ENCODE measurements at places on chromosomes 16 and 17.

- no peak for DNase-seq
Measured at GRCh38 chr17:50953831-50954601, 87.9 kb upstream of the TOB1 start.

DNA sequence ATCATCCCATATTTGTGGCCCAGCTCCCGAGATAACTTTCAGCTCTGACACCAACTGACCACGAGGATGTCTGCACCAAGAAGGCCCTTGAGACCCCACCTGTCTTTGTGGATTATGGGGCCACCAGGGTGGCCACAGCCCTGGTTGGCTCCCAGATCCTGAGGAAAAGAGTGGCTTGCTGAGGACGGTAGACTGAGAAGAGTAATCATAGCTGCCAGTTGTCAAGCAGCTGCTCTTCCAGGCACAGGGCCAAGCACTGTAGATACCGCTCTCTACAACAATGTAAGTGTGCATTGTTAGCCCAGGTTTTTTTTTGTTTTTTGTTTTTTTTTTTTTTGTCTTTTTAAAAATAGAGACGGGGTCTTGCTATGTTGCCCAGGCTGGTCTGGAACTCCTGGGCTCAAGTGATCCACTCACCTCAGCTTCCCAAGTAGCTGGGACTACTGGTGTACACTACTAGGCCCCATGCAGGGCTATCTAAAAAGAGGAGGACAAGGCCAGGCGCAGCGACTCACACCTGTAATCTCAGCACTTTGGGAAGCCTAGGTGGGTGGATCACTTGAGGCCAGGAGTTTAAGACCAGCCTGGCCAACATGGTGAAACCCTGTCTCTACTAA lies 9.6 kb downstream of the ZNF205 start:
- no peak for DNase-seq

- DNase-seq: peak; percentile 53
Measured at GRCh38 chr17:56176091-56176490, 22.8 kb downstream of the ANKFN1 start.

- no peak for DNase-seq
Measured at GRCh38 chr17:17235212-17236174, 1.5 kb downstream of the FLCN start.

- no peak for DNase-seq
Measured at GRCh38 chr16:82834151-82834815, 207.5 kb downstream of the CDH13 start.

- no peak for DNase-seq
Measured at GRCh38 chr16:79250502-79251098, 349.9 kb downstream of the MAF start.

DNA sequence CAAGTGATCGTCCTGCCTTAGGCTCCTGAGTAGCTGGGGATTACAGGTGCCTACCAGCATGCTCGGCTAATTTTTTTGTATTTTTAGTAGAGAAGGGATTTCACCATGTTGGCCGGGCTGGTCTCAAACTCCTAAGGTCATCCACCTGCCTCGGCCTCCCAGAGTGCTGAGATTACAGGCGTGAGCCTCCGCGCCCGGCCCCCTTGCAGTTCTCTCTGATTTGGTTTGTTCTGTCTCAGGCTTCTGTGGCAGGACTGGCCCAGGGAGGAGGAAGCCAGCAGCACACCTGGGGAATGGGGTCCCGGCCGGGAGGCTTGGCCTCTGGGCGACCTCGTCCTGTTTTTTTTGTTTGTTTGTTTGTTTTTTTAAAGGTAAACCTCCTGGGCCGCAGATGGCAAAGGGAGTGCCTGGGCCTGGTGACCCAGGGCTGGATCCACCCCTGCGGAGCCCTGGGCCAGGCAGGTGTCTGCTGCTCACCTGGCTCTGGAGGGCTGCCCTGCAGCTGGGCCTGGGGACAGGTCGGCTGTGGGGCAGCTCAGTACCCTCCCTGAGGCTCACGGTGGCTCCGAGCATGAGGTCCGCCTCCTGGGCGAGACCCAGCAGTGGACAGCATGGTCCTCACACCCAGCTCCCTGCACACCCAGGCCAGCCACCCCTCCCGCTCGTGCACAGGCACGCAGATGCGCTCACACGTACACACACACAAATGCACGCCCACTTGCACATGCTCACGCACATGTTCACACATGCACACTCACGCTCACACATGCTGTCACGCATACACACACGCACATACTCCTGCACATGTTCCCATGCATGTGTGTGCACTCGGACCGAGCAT lies 3.3 kb upstream of the NUDT16L1 start:
- DNase-seq: no peak

- DNase-seq: no peak
Measured at GRCh38 chr16:67399749-67400704, 6.7 kb upstream of the TPPP3 start.

DNA sequence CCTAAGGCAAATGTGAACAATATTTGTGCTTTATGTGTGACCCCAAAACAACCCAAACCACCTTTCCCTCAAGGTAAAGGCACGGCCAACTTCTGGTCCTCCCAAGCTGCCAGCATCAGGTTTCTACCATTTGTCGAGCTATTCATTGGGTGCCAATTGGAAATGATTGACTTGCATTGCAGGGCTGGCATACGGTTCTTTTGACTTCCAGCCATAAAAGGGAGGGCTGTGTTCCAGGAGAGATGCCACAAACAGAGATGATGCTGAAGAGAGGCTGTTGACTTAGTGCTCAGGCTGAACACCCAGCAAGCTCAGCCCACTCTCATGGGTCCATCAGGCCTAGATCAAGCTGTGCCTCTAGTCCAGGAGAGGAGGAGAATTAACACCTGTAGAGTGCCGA lies 252.4 kb downstream of the GRIN2A start:
- no peak for DNase-seq

GRCh38 chr17:43737722-43738121 lies 20.9 kb downstream of the SOST start:
- no peak for DNase-seq

DNA sequence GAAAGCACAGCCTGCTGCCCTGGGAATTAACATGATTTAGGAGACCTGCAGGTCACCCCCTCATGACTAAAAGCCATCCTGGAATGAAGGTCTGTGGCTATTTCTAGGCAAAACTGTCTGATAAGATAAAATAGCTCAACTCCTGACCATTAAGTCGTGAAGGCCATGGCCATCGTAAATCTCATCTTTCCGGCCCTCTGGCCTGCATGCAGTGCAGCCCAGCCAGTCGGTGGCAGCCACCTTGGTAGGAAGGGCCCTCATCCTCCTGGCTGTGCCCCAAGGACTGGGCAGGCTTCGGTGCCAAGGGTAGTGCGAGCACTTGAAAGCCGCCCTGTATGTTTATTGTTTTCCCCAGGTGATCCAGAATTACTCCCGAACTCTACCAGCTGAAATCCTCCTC lies 18.2 kb upstream of the MEOX1 start:
- DNase-seq: no peak

GRCh38 chr17:62690168-62690897 lies 62.9 kb downstream of the MRC2 start:
- no peak for DNase-seq

DNA sequence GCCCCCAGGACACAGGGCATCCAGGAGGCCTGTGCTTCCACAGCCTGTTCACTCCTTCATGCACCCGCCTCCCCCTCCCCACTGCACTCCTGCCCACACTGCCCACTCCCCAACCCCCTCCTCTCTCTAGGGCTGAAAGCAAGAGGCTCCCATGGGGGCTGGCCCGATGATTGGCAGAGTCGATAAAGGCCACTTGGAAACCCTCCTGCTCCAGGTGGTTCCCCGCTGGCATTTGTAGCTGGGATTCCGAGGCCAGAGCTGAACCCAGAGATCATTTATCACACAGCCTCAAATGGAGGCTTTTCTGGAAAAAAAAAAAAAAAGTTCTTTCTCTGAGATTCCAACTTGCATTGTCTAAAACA lies 74.1 kb downstream of the SREBF1 start:
- no peak for DNase-seq

- no peak for DNase-seq
Measured at GRCh38 chr17:17497845-17498520, 1.8 kb upstream of the RASD1 start.

GRCh38 chr16:2027024-2028010 lies 615 bp downstream of the NHERF2 start:
- no peak for DNase-seq

GRCh38 chr17:75635610-75636202 lies 2.5 kb downstream of the SMIM5 start:
- no peak for DNase-seq

- no peak for DNase-seq
Measured at GRCh38 chr16:88600539-88600896, 30.3 kb downstream of the ZC3H18 start.

- DNase-seq: no peak
Measured at GRCh38 chr17:74206332-74206818, 2.9 kb downstream of the RPL38 start.

GRCh38 chr17:73933871-73934270 lies 269.6 kb upstream of the RPL38 start:
- no peak for DNase-seq

- no peak for DNase-seq
Measured at GRCh38 chr16:17412791-17413190, 58.0 kb downstream of the XYLT1 start.

DNA sequence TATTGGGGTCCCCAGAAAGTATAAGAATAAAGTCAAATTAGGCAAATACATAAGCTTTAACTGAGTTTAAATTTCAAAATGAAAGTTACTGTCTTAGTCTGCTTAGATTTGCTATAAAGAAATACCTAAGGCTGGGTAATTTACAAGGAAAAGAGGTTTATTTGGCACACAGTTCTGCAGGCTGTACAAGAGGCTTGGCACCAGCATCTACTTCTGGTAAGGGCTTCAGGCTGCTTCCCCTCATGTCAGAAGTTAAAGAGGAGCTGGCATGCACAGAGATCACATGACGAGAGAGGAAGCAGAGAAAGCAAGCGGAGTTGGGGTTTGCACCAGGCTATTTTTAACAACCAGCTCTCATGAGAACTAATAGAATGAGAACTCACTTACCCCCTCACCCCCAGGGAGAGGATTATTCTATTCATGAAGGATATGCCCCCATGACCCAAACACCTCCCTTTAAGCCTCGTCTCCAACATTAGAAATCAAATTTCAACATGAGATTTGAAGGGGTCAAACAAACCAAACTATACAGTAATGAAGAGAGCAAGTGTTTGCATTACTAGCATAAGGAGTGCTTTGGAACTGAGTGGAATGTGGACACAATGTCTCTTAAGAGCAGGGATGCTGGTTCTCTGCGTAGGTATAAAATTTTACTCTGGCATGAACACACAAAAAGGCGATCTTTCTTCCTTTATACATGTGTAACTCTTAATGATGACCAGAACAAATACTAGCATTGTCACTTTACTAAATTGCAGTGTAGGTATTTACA lies 292.8 kb upstream of the PMFBP1 start:
- no peak for DNase-seq

DNA sequence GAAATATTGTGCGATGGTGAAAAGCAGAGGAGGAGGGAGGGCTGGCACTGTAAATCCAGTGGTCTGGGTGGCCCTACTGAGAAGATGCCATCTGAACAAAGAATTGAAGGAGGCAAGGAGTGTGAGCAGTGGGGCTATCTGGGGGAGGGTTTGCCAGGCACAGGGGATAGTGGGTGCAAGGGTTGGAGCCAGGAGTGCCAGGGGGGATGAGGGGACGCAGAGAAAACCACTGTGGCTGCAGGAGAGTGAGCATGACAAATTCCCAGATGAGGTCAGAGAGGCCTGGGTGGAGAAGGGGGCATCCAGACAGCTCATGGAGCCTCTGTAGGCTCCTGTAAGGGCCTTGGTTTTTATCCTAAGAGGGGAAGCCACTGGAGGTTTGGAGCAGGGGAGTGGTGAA lies 4.8 kb downstream of the XYLT2 start:
- DNase-seq: no peak

DNA sequence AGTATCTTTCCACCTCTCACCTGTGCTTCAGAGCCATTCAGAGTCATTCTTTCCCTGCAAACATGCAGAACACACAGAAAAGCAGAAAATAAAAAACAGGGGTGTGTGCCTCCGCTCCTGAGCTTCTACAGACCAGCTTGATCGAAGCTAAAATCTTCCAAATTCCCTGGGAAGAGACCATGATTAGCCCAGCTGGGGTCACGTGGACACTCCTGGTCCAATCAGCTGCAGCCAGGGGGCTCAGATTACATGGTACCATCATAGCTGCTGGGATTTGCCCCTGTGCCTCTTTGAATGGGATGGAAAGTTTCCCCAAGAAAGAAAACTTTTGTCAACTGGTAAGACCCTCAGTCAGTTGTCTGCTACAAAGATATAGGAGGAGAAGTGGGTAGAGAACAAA lies 159.9 kb downstream of the TMEM114 start:
- DNase-seq: no peak

- DNase-seq: no peak
Measured at GRCh38 chr16:72862090-72862489, 185.8 kb downstream of the ZFHX3 start.

- DNase-seq: no peak
Measured at GRCh38 chr16:50436271-50436670, 67.5 kb upstream of the BRD7 start.

DNA sequence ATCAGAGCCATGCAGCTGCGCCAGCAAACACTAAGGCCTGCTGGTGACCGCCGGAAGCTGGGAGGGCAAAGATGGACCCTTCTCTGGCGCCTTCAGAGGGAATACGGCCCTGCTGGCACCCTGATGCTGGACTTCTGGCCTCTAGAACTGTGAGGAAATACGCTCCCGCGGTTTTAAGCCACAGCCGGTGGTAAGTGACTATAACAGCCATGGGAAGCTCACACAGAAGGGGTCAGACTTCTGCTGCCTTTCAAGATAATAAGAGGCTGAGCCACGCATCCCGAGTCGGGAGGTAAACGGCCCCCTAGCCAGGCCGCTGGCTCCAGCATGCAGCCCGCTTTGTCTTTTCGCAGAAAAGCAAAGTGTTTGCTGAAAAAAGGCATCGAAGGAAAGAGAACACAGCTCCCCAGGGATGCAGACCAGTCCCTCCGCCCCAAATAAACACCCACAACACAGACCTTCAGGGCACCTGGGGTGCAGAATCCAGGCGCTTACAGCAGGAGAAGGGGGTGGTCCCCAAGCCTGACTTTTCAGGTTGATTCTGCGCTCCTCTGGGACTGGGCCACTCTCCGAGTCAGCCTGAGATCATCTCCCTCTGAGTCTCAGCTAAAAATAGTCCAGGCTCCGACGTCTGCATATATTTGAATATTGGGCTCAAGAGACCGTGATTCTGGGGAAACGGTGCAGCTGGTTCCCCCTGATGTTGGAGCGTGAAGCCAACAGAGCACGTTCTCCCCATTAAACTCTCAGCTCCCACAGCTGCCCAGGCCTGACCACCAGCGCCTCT lies 89.7 kb downstream of the MGAT5B start:
- DNase-seq: no peak

GRCh38 chr16:77662246-77662645 lies 60.1 kb upstream of the NUDT7 start:
- no peak for DNase-seq

DNA sequence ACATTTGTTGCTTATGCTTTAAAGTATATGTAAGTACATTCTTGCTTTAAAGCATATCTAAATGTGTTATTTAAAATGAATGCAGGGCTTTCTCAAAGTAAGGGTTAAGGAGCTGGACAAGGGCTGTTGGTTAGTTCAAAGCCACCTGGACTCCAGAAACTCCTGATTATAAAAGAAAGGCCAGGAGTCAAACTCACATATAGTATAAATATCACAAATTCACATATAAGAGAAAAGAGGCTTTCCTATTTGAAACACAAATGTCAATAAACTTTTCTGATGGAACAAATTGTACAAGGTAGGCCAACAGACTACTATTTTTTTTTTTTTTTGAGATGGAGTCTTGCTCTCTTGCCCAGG lies 84.5 kb upstream of the CORO6 start:
- no peak for DNase-seq
